ENCODE measurements at places on chromosomes 2 and 18.

- no peak for DNase-seq
Measured at GRCh38 chr18:23812546-23813440, 123.5 kb downstream of the LAMA3 start.

DNA sequence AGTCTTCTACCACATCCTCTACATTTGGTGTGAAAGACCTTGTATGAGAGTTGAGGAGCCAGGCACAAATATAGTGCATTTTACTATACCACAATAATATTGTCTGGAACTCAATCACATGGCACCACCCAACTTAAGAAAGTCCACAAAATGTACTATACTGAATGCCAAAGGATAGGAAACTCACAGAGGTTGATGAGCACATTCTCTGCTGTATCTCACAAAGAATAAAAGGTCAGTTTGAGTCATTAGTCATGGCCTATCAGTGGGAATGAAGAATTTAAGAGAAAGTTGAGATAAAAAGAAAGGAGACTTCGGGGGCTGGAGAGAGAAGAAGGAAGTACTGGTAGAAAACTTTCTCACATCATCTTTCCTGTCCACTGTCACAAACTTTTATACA lies 134.3 kb downstream of the RDH14 start:
- DNase-seq = no peak

DNA sequence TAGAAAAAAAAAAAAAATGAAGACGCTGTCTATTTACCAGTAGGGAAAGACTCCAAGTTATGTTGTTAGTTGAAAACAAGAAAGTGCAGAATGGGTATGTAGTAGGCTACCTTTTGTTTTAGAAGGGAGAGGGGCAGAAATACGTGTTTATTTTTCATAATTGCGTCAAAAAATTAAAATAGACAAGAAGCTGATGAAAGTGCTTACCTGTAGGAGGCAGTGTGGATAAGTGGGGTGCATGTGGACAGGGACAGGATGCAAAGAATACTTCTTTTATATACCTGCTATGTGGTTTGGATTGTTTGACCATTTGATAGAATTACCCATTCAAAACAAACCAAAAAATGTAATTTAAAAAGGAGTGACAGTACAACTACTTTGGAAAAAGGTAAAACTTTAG lies 3.0 kb upstream of the GCG start:
- DNase-seq = no peak

DNA sequence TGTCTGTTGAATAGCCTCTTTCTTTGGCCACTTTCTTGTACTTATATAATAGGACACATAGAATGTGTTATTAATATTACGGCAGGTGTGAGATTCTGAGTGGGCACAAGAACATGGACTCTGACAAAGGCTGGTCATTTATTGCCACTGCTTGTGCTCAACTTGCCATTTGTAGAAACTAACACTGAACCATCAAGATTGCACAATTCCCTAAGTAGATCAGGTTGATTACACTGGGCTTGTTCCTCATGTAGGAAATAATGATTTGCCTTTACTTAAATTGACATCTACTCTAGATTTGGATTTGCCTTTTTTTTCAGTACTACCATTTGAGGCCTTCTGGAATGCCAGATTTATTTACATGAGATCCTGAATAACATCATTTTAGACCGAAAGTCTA lies 342.7 kb upstream of the CWC22 start:
- no peak for DNase-seq

DNA sequence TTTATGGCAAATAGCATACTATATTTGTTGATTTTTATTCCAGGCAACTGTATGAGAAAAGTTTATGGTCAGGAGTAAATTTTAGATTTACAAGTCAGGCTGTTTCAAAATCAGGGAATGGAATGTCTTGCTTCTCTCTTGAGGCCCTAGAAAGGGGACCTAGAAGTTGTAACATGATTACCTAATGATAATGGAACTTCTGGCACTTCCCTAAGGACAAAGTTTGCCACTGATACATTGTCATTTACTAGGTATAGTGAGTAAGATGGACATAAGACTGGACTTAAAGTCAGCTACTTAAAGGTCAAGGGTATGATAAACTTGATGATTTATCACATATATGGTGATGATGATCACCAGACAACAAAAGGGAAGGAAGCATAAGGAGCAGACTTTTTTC lies 103.3 kb upstream of the VRK2 start:
- no peak for DNase-seq

- no peak for DNase-seq
Measured at GRCh38 chr2:126930970-126931590, 32.4 kb downstream of the TEX51 start.

DNA sequence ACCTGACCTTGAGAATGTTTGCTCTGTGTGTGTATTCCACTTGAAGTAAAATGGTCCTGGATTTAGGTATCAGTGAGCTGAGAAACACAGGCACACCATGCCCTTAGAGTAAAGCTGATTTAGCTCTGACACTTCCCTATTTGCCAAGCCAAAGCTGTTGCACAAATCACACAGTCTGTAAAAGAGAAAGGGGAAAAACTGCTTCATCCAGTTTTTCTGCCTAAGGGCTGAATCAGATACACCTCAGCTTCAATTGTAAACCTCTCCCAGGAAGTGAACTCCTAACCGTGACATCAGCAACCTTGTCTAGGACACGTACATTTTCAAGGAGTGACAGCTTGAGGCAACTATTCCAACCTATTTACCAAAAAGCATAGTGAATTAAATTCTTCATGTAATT lies 150.4 kb downstream of the NR4A2 start:
- DNase-seq = no peak

- no peak for DNase-seq
Measured at GRCh38 chr2:43518181-43518580, 77.7 kb downstream of the THADA start.

- DNase-seq = no peak
Measured at GRCh38 chr2:58497168-58497567, 256.0 kb upstream of the FANCL start.

DNA sequence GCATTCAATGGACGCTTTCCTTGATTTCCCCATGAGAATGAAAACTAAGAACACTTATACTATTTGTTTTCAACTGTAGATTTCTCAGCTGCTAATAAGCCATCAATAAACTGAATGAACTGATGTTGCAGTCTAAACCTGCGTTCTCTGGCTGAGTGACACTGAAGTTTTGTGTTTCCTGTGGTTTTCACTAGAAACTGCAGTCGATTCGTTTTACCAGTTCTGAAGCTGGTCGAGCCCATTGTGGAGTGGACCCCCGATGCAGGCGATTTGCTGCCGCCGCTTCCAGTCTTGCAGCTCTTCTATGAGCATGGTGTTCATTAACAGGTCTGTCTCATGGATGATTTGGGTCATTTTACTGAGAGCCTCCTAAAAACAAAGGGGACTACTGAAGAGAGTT lies 50.6 kb upstream of the STAT1 start:
- no peak for DNase-seq

DNA sequence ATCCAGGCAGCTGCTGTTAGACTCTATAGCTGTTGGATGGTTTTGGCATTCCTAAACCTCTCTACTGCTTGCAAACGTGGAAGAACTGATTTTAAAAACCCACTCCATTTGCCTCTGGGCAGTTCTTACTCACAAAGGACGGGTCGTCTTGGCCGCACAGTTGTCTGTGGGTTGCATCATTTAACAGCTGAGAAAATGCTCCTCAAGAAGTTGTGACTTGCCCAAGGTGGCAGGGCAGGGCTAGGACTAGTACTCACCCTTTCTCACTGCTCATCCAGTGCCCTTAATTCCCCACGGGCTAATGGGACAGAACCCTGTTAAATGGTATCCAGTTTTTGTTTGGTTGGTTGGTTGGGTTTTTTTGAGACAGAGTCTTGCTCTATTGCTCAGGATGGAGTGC lies 997 bp upstream of the DRC1 start:
- no peak for DNase-seq

Data from right cardiac atrium (tissue), 5 donors.